ENCODE measurements at places on chromosomes 6 and 20.

GRCh38 chr20:22791877-22792525 is 207.6 kb upstream of the FOXA2 start:
- DNase-seq = no peak

GRCh38 chr6:106204961-106205360 is 118.8 kb downstream of the PRDM1 start:
- no peak for DNase-seq

DNA sequence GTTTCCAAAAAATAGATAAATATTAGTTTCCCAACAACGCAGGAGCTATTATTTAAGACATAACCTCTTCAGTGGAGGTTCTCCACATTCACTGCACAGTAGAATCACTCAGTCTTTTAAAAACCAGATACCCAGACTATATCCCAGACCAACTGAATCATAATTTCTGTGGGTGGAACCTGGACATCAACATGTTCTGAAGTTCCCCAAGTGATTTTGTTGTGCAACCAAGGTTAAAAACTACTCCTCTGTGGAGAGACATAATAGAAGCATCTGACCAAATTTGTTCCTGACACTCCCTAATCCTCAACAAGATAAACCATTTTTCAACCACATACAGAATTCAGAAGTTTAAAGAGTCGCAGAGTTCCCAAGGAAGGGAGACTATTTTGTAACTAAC is 42.3 kb downstream of the STK38 start:
- DNase-seq = no peak

DNA sequence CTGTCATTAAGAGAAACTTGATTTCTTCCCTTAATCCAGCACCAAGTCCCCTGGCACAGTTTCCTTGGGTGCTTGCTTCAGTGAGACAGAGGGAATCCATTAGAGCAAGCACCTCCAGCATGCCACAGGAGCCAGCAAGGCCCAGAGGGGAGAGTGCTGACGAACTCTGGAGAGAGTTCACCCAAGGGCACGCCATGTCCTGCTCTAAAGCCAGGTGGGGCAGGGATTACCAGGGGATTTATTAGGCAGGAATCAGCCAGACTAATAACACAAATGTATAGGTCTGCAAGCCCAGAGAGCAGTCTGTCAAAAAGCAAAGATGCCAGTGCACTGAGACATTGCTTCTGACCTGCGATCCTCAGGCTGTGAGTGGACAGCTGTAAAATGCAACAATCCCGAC is 155.4 kb upstream of the SYNDIG1 start:
- DNase-seq = no peak

- DNase-seq = no peak
These were observed 945 bp downstream of the TENT5A start for GRCh38 chr6:81751388-81752083.

GRCh38 chr20:55977690-55978459 is 27.4 kb downstream of the CBLN4 start:
- no peak for DNase-seq

DNA sequence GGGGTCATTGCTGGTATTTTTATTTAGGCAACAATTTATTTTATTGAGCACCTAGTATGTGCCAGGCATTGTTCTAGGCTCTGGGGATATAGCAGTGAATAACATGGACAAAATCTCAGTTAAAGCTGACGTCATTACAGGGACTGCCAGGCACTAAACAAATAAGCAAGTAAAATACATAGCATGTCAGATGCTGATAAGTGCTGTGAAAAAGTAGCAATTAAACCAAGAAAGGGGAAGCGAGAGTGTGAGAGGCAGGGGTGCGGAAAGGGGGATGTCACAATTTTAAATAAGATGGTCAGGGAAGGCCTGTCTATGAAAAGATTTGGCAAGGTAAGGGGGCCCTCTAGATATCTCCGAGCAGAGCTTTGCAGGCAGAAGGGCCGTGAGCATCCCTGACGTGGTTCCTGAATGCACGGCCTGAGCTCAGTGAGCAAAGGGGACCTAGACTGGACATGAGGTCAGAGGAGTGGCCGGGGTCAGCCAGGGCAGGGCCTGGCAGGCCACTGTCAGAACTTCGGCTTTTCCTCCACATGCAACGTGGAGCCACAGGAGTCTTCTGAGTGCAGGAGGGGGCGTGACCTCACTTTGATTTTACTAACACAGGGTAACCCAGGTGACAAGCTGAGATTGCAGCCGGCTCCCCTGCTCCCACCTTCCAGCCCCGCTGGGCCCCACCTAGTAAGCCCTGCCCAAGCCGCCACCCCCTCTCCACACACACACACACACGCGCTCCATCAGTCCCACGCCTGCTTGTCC is 24.2 kb upstream of the SIRPA start:
- DNase-seq = no peak

DNA sequence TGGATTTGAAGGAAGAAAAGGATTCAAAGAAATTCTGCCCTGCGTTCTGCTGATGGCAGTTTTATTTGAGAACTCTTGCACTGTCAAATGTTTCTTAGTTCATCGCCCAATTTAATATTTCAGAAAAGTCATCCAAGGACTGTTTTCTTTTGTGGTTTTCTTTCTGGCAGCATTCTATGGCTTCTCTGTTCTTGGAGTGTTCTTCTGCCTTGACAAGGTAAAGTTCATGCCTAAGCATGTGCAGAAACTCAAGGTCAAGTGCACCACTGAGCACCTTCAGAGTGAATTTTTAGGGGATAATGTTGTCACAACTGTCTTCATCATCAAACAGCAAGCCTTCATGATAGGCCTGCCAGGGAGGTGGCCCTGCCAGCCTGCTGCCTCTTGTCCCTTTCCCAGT is 225.6 kb downstream of the PLCB1 start:
- DNase-seq = no peak

DNA sequence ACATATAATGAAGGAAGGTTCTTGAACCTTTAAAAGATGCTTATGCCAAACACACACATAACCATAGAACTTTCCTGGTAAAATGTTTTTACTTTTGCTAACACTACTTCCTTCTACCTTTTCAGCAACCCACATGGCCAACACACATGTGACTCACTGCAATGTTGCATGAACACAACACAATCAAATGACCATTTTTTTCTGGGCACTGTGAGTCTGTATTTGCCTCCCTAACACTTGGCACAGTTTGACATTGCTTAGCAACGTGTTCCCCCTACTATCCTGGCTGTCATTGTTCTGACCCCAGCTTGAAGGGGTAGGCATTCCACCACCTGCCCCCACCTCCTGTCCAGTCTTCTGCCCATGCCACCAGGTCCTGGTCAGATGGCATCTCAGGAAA is 204.8 kb upstream of the PRND start:
- no peak for DNase-seq

DNA sequence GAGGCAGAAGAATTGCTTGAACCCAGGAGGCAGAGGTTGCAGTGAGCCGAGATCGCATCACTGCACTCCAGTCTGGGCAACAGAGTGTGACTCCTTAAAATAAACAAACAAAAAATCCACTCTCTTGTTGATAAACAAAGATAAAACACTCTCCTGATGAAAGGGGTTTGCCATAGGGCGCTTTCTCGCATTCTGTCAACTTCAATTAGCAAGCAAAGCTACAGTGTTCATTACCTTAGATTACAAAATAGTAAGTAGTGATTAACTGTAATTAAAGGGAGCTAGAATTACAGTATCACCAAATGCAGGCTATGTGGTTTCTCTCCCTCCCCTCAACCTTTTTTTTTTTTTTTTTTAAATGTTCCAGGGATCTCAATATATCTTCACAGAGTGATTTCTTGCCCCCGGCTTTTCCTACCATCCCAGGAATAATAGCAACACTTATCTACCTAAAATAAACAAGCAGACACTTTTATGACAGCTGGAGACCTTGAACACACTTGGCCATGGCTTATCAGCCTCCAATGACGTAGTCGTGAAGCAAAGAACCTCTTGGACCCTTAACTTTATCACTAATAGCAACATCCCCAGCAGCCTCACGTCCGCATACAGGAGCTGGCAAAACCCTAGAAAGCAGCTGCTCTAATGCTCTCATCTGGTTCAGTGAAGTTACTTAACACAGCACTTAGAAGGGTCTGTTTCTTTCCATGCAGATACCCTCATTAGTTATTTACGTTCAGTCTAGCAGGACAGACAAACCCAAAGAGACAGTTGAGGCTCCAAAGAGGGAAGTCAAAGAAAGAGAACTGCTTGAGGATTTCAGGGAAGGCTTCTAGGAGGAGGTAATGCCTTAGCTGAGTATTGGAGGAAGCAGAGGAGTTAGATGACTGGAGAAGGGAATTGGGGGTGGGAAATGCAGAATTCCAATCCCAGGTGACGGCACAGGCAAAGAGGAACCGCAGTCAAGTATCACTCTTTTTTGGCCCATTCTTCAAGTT is 37.9 kb upstream of the NEDD9 start:
- DNase-seq = no peak

DNA sequence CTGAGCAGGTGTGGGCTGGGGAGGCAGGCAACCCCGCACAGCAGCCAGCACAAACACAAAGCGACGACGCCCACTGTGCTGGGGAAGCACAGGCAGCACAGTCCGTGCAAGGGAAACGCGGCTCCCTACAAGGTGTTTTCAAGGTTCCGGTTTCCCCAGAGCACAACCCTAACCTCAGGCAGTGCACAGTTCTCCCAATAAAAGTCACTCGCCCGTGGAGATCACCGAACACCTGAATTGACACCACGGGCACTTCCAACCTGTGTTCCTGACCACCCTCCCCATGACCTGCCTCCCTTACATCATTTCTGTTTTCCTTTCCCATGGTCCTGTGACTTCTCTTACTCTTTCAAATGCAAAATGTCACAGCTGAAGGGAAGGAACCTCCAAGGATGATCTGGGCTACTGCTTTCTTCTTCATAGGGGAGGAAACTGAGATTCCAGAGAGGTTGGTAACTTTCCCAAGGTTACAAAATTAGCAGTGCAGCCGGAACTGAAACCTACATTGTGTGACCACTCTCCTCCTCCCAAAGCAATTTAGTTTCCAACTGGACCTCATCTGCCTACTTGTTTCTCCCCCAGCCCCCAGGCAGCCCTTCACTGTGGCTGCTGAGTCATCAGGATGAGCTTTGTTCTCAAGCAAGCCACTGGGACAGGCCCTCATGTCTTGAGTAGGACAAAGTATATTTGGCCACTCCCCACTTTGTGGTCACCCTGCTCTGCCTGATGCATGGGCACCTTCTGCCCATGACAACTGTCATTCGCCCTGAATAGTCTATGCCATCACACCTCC is 125.3 kb downstream of the ATXN1 start:
- DNase-seq = no peak

- DNase-seq = no peak
These were observed 96.9 kb downstream of the RFX6 start for GRCh38 chr6:116973976-116974375.

DNA sequence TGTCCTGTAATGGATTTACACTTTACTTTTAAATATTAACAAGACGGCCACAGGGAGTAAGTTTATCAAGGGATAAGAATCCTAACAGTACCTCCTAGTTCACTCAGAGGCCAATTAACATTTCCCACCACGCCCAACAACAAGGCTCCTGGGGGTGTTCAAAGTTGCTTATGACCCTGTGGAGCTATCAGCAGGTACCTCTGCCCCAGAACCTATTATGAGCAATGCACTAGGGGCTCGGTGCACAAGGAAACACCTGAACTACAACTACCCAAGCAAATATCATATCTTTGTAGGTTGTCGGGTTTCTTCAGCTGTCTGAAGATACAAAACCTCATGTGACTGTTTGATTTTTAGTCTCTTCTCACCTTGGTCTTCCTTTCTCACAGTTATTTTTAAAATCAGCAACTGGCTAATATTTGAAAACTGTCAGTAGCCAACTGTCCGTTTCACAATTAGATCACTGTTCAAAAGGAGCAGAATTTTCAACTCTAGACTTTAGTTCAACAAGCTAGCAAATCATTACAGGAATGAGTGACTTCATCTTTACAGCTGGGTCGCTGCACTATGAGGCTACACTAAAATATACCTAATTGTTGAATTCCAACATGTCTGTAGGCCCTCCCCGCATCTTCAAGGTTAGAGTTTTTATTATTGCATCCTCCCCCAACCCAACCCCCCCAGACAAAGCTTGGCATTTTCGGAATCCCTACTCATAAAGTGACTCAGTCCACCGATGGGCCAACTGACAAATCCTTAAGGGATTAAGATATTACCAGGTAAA is 38.1 kb downstream of the B4GALT5 start:
- DNase-seq = no peak

GRCh38 chr6:27755768-27756167 is 156.4 kb downstream of the OR2B2 start:
- DNase-seq = no peak

DNA sequence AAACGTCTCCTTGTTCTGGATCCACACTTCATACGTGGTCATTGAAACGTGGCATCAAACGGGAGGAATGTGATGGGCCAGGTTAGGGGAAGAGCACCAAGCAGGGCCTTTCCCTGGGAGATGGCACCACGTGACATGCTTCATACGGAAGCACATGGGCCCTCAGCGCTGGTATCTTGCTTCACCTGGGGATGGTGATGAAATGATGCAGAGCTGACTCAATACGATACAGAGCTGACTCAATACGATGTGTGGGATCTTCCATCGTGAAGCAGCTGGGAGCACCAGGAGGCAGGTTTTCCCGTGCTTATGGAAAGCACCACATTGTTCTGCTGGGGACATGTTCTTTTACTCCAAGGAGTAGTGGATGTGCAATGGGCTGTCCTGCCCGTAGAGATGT is 22.5 kb upstream of the TAGAP start:
- no peak for DNase-seq

GRCh38 chr6:132648356-132648755 is 10.6 kb downstream of the TAAR1 start:
- no peak for DNase-seq

- DNase-seq = peak; percentile 14
These were observed 3.8 kb upstream of the LPA start for GRCh38 chr6:160667639-160668481.

DNA sequence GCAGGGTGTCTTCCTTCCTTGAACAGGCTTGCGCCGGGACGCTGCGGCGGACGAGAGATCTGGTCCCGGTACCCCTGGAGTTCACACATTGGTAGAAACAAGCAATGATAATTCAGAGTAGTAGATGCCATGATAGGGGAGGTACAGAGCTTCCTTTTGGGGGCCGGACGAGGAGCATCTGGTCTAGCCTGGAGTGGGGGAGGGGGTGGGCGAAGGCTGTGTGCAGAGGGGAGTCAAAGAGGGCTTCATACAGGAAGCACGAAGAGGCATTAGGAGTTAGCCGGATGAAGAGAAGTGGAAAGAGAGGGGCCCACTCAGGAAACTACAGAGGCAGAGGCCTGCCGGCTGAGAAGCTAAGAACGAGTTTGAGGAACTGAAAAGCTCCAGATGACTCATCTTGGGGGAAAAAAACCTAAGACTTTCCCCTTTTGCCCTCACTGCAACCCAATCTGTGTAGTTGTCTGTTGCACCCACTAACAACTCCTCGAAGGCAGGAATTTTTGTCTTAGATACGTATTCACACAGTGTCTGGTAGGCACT is 611 bp downstream of the CNPY3 start:
- peak; percentile 7 for DNase-seq

DNA sequence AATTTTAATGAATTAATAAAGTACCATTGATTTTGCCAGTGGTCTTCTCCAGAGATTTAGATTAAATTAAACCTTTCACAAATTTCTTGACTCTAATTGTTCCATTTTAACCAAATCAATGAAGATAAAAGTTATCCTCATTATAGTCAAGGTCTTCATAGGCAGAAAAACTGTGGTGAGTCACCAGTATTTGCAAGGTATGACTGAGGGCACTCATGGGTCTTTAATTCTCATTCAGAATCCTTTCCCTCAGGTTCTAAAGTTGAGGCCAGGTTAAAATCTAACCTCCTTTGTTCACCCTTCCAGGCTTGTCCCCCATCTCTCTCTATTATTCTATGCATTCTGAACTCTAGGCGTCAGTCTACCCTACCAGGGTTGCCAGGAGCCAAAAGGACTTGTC is 93.9 kb downstream of the JAG1 start:
- DNase-seq = no peak
